ENCODE measurements at places on chromosomes 1 and 21. TPM values are rescaled to one million over a fixed set of nuclear protein-coding genes. Genes with fewer than 3 reads are reported as not detected.

CELSR2 gene
- total RNA-seq: 3.8 TPM

DNA sequence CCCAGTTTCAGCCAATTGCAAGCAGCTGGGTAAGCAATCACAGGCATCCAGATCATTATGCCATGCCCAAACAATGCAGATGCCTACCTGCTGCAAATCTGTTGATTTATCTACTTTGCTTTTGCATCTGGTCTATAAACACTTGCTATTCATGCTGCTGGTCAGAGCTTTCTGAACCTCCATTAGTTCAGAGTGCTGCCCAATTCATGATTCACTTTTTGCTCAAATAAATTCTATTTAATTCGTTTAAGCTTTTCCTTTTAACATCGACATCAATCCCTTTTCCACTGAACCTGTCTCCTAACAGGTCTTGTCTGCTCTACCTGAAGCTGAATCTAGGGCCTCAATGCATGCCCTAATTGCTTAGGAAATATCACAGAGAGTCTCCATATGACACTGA lies 99.4 kb upstream of the C1orf87 start:
- no peak for DNase-seq

- no peak for DNase-seq
Observed at GRCh38 chr1:13663969-13664368, 36.0 kb upstream of the PRDM2 start.

CACHD1 gene
- total RNA-seq: 3.2 TPM
